Bladder microvascular endothelial cell (primary cell): ENCODE measurements at places on chromosomes 3 and 15. TPM values are rescaled to one million over a fixed set of nuclear protein-coding genes. Genes with fewer than 3 reads are reported as not detected.

Gene P2RY13
- total RNA-seq, result not detected in 2 replicates

Gene GLDN
- total RNA-seq, result 0.16 TPM in 1 of 2 replicates, not detected in the other

Gene BDH1
- 2.6 and 3.8 TPM in 2 replicates for total RNA-seq

Gene PLS1
- 0.16 and 1.8 TPM in 2 replicates for total RNA-seq

Gene RTP3
- total RNA-seq, result not detected in 2 replicates

Gene CPEB1
- 0.06 TPM in 1 of 2 replicates, not detected in the other for total RNA-seq

Gene ZBED2
- not detected in 2 replicates for total RNA-seq

Gene CLCN2
- total RNA-seq, result 1.3 and 2.6 TPM in 2 replicates

Gene CBLB
- total RNA-seq, result 7.3 and 32.1 TPM in 2 replicates

Gene GRAMD1C
- total RNA-seq, result 35.0 and 43.2 TPM in 2 replicates

Gene ABHD17C
- total RNA-seq, result 2.4 and 7.5 TPM in 2 replicates

Gene GP5
- 0.06 TPM in 1 of 2 replicates, not detected in the other for total RNA-seq

Gene SERPINI2
- not detected in 2 replicates for total RNA-seq

Gene SKOR1
- under 0.01 TPM in 1 of 2 replicates, not detected in the other for total RNA-seq

Gene SEMA3B
- 0.49 and 1.1 TPM in 2 replicates for total RNA-seq

Gene CEP19
- total RNA-seq, result 2.1 and 5.2 TPM in 2 replicates

Gene NR1I2
- total RNA-seq, result under 0.01 TPM in 1 of 2 replicates, not detected in the other

Gene IGF1R
- 12.6 and 90.9 TPM in 2 replicates for total RNA-seq

Gene COL8A1
- 86.8 and 462 TPM in 2 replicates for total RNA-seq

Gene CFAP91
- 0.38 TPM in 1 of 2 replicates, not detected in the other for total RNA-seq

Gene FAM107A
- total RNA-seq, result 1.8 and 13.9 TPM in 2 replicates

Gene CACNA2D3
- not detected in 2 replicates for total RNA-seq

Gene NANOGP8
- total RNA-seq, result not detected in 2 replicates

Gene ACTC1
- total RNA-seq, result 0.49 TPM in 1 of 2 replicates, not detected in the other

Gene ISY1
- total RNA-seq, result 28.7 and 34.7 TPM in 2 replicates

Gene OSBPL10
- total RNA-seq, result 17.5 and 25.2 TPM in 2 replicates

Gene RBP2
- not detected in 2 replicates for total RNA-seq

Gene STX19
- total RNA-seq, result not detected in 2 replicates

Gene ANKUB1
- total RNA-seq, result not detected in 2 replicates

Gene EXOG
- 6.3 and 13.3 TPM in 2 replicates for total RNA-seq

Gene CDCP1
- 0.16 and 0.38 TPM in 2 replicates for total RNA-seq

Gene SCN11A
- total RNA-seq, result under 0.01 and 0.06 TPM in 2 replicates

Gene SLC22A13
- total RNA-seq, result 0.16 and 0.76 TPM in 2 replicates

Gene ROPN1
- not detected in 2 replicates for total RNA-seq

Gene RAD51
- total RNA-seq, result 9.6 and 9.9 TPM in 2 replicates

Gene USP3
- total RNA-seq, result 22.8 and 45.3 TPM in 2 replicates

Gene ECE2
- total RNA-seq, result not detected in 2 replicates

Gene BFSP2
- not detected in 2 replicates for total RNA-seq

Gene SH2D7
- not detected in 2 replicates for total RNA-seq

Gene CFAP44
- total RNA-seq, result 0.97 and 4.0 TPM in 2 replicates

Gene DNAH12
- total RNA-seq, result under 0.01 and 0.16 TPM in 2 replicates

Gene RLBP1
- total RNA-seq, result not detected in 2 replicates

Gene COMMD4
- total RNA-seq, result 56.4 and 108 TPM in 2 replicates

Gene ITGA11
- total RNA-seq, result 1.6 and 34.5 TPM in 2 replicates

Gene NPHP3
- 14.1 and 36.5 TPM in 2 replicates for total RNA-seq

Gene THSD4
- 7.8 and 71.1 TPM in 2 replicates for total RNA-seq

Gene MEX3B
- total RNA-seq, result 6.8 and 11.1 TPM in 2 replicates

Gene HTR3E
- total RNA-seq, result not detected in 2 replicates

Gene NCBP2
- total RNA-seq, result 41.6 and 80.2 TPM in 2 replicates

Gene PP2D1
- total RNA-seq, result not detected in 2 replicates
